ENCODE measurements at places on chromosomes 11 and 22.

DNA sequence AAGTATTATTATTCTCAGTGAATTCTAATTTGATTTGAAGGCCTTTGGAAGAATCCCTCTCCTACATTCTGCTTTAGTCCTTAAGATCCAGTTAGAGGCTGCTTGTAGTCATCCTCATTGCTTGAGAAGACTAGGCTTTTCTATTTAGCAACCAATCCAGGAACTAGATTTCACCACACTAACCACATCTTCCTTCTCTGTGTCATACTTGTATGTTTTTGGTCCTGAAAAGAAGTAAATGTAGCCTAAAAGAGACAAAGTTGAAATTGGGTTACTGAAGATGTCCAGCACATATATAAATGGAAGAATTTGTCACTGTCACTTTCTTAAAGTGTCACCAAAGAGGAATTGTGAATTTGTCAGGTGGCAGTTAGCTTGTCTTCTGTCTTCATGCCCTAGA lies 46.6 kb upstream of the MMP7 start:
- no peak for DNase-seq

DNA sequence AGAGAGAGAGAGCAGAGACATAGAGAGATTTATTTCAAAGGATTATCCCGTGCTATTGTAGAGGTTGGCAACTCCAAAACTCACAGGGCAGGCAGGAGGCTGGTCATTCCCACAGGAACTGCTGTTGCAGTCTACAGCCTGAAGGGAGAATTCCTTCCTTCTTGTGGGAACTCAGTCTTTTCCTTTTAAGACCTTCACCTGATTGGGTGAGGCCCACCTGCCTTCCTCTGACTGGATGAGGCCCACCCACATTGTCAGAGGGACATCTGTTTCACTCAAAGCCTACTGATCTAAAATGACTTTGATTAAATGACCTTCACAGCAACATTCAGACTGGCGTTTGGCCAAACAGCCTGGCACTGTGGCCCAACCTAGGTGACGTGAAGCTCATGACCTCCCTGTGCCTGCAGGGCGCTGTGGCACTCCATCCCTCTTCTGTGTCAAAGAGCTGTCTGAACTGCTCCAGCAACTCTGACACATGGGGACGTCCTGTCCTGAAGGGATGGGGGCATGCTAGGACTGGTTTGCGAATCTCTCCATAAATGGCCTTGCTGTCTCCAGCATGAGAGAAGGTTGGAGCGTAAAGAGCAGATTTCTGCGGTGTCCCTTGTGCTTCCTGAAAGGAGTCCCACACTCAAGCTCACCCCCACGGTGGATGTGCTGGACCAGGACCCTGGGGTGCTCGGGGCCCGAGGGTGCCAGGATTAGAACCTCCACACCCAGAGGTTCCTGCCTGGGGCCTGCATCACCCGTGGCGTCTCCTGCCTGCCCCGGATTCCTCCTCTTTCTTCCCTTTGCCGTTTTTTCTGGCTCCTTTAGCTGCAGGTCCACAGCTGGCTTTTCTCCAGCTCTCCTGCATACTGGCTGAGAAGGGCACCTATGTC lies 20.7 kb downstream of the KRTAP5-5 start:
- DNase-seq: no peak

DNA sequence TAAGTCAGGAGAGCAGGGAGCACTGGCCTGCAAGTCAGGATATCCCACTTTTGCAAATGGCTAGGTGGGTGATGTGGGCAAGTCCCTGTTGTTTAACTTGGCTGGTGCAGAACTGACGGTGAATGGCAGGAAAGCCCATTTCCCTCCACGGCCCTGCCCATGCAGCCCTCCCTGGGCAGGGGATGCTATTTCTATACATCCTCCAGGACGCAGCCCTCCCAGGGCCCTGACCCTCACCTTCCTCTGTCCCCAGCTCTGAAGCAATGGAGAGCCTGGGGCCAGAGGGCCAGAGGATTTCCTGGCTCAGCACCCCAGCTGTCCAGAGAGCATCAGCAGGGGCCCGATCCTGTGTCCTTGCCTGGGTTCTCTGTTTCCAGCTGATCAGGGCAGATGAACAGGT lies 91.3 kb downstream of the TSPAN18 start:
- DNase-seq: no peak

DNA sequence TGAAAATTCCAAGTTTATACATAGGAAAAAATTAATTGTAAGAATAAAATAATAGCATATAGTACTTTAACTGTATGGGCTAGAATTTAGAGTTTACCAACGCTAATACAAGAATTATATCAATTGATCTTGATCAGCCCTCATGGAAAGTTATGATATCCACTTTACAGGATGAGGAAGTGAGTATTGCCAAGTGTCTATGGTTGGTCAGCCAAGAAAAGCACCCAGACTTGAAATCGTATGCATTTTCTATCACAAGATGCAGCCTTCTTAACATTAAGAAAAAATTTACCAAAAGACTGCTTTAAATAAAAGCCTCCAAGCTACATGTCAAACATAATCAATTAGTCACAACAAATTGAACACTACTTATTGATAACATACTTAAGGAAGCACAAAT lies 53.0 kb downstream of the DDI1 start:
- DNase-seq: no peak

DNA sequence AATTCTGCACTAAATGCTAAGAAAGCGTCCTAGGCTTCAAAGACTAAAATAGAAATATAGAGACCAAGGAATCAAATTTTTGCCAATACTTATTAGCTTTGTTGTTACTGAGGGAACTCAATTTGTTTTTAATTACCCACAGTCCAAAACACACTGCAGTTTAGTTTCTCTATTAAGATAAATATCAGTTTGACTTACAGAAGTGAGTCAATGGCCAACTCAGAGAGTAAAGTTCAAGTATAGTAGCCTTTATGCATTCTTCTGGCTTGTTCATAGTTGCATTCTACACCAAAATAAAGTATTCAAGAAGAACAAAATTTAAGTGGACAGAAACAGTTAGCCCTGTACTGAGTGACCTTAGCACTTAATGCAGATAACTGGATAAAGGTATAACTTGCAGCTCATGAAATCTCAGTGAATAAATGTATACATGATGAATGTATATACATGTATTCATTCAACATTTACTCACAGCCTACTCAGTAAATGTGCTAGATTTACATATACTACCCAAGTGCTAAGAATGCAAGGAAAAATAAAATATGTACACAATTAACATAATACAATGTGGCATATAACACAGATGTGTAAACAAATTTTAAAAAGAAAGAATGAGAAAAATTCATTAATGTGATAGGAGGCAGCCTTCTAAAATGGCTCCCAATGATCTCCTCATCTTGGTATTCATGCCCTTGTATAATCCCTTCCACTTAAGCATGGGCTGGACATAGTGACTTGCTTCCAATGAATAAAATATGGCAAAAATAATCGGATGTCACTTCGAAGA lies 9.7 kb upstream of the RNF141 start:
- no peak for DNase-seq

DNA sequence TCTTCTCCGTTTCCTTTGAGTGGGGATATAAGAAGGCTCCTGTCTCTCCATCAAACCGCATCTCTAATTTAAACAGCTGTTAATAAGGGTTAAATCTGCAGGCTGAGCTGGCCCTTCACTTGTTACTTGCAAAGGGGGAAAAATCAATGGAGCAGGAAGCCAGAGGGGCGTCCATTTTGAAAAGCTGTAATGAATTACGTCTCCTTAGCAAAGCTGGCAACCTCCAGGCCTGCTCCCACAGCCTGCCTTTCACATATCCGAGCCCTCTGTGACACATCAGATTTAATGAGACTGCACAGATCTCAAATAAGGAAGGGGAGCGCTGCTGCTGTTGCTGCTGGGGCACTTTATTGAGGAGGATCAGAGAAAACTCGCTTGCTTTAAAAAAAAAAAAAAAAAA lies 320.8 kb downstream of the BLID start:
- DNase-seq: no peak

- no peak for DNase-seq
Measured at GRCh38 chr11:68976563-68976962, 4.2 kb downstream of the MRGPRD start.

- no peak for DNase-seq
Measured at GRCh38 chr11:27409049-27409448, 46.0 kb upstream of the CCDC34 start.

DNA sequence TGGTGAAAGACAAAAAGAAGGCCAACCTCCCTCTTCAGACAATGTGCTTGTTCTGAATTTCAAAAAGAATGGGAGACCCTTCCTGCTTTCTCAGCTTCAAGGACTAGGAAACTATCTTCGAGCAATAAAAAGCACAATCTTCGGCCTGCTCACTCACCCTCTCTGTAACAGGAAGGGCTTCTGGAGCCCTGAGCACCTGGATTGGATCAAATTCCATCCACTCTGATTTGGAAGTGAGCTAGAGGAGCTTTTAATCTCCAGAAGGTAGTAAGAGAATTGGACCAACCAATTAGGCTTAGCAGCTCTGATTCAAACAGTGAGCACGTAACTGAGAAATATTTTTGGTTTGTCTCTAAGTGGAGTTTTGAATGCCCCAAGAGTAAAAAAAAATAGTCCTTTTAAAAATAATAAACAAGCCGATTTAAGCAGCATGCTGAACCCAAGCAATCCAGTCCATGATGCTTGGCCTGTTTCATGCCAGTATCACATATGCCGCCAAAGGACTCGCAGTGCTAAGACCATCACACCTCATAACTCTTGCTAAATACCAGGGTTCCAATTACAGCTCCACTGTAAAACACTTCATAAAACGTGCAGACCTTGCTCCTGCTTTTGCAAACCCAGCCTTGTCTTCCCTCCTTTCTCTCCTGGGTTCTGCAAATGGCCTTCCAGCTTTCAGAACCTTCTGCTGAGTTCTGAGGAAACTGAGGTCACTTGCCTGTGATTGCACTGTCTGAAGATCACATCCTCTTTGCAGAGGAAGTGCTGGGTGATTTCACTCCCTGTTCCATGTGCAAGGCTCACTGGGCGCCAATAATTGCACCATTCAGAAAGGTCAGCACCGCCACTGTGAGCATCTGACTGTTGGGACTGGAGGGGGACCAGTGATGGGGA lies 74.4 kb downstream of the SLC1A2 start:
- no peak for DNase-seq

Measured in stimulated activated CD4-positive, alpha-beta T cell treated with anti-CD3 and anti-CD28 coated beads, Interleukin-15, amount 100 ng/mL, for 24 hours (primary cell).